K562 (cell line): ENCODE measurements at places on chromosomes 4 and X.

- DNase-seq: no peak
These were observed 42.9 kb downstream of the ALPK1 start for GRCh38 chr4:112340023-112340422.

DNA sequence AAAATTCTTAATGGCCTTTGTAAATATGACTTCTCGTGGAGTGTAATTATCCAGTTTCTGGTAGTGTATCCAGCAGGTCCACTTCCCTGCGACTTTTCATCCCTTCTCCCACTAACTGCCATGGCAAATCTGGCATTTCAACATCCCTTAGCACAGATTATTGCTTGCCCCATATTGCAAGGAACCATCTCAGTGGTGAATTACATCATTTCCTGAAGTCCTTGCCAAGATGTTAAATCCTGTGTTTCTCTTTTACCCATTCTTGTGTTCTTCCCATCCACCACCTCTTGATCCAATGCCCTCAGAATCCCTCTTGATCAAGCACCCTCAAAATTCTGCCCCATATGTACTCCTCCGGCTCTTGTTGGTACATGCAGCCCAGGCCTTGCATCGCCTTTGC lies 88.1 kb upstream of the ZNF81 start:
- DNase-seq: no peak

GRCh38 chr4:169103966-169104412 lies 93.9 kb upstream of the CBR4 start:
- DNase-seq: no peak

DNA sequence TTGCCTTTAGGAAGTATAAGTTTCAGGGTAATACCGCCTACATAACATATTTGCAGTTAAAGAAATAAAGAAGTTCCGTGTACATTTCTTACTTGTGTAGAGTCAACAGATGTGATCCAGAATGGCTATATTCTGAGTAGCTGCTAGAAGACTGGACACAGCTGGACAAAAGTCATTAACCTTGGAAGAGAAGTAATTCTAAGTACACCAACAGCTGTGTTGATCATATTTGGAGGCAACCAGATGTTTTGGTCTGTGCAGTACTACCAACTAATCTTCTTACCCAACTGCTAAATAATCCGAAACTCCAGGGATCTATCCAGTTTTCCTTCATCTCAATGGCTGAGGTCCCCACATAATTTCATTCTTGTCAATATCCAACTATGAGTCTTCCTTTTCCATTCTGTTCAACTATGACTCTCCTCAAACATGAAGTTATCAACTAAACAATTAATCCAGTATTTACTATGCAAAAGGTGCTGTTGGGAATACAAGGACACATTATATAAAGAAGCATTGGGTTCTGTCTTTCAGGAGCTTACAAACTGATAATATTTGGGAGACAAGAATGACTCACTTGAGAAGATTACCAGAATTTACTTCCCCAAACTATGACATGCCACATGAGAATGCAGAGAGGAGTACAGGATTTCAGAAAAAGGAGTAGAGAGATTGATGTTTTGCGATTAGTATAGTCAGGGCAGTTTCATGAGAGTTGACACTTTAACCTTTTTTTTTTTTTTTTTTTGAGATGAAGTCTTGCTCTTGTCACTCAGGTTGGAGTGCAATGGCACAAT lies 78.2 kb downstream of the COL4A6 start:
- DNase-seq: no peak

GRCh38 chr4:101205916-101206315 lies 141.4 kb downstream of the PPP3CA start:
- DNase-seq: no peak

- DNase-seq: no peak
These were observed 159.8 kb upstream of the JADE1 start for GRCh38 chr4:128649575-128650205.

- peak; percentile 12 for DNase-seq
These were observed 67.4 kb downstream of the ZAR1 start for GRCh38 chr4:48557478-48557877.
